Stimulated activated CD8-positive, alpha-beta memory T cell treated with anti-CD3 and anti-CD28 coated beads, Interleukin-15, amount 100 ng/mL, for 24 hours (primary cell): ENCODE measurements at places on chromosomes 4 and X.

GRCh38 chr4:1133033-1133432 lies 19.7 kb upstream of the RNF212 start:
- no peak for DNase-seq

DNA sequence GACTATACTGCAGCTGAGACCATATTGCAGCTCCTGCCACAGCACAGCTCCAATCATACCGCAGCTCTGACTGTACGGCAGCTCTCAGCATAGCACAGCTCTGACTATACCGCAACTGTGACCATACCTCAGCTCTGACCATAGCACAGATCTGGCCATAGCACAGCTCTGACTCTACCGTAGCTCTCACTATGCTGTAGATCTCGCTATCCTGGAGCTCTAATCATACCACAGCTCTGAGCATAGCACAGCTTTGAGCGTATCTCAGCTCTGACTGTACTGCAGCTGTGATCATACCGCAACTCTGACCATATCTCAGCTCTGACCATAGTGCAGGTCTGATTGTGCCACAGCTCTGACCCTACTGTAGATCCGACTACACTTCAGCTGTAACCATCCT lies 139.2 kb downstream of the ASMT start:
- DNase-seq, result no peak

- DNase-seq, result no peak
These were observed 73.6 kb upstream of the SORBS2 start for GRCh38 chr4:185885604-185886003.

GRCh38 chr4:102403116-102403515 lies 57.8 kb upstream of the SLC39A8 start:
- DNase-seq, result no peak

- no peak for DNase-seq
These were observed 5.7 kb upstream of the IL1RAPL1 start for GRCh38 chrX:28581522-28581921.

- no peak for DNase-seq
These were observed 92.9 kb downstream of the EGF start for GRCh38 chr4:110005461-110006056.

DNA sequence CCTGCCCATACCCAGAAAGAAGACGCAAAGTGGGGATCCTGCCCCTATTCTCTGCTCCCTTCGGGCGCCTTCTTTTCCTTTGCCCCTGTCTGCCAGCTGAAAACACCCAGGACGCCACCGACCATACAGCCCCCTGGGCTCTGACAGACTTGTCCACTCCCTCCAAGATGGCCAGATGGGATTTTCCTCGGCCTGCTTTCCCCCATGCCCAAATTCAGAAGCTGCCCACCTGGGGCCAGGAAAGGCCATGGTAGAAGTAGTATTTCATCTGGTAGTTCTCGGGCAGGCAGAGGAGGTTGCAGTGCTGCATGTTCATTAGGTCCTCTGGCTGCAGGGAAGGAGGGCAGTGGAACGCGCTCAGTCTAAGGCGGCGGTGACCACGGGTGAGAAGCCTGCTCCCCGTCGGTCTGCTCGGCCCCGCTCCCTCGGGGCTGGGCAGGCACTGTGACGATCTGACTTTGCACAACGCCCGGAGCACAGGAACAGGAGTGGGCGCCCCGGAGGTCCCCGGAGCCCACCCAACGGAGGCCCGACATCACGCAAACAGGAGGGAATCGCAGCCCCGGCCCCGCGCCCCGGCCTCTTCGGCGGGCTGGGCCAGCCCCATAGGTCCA lies 582 bp downstream of the NAA10 start:
- DNase-seq, result no peak

GRCh38 chr4:40842725-40843423 lies 93.1 kb downstream of the NSUN7 start:
- no peak for DNase-seq

DNA sequence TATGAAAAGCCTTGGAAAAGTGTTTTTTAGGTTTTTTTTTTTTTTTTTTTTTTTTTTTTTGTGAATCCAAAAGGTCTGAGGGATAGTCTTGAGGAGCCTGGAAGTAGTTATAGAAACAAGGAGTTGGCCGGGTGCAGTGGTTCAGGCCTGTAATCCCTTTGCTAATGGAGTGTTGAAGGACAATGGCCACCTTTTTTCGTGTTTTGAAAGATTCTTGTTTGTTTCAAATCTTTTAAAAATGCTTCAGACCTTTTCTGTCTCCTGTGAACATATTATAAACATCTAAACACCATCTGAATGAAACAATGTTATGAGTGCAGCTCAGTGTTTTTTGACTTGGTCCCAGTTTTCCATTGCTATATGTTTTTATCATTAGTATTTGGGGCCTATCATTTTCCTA lies 177.8 kb downstream of the SOWAHB start:
- no peak for DNase-seq

DNA sequence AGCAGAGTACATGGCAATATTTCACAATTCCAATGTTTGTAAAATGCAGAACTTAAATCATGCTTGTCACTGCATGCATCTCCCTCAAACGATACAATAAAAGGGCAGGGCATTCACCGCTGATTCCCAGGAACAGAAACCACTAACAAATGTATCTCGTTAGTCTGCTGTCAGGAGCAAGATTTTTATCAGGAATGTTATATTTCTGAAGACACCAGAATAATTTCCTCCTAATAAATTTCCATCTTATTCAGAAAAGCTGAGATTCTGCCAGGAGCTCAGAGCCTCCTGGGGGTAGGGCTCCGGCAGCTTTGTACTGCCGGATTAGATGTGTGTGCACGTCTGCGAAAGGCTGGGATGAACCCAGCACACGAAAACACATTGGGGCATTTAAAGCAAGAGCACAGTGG lies 54.0 kb upstream of the LDB2 start:
- DNase-seq, result no peak
